ENCODE measurements at places on chromosomes 16 and 17.

- no peak for DNase-seq
Observed at GRCh38 chr16:87552772-87553573, 49.3 kb upstream of the JPH3 start.

DNA sequence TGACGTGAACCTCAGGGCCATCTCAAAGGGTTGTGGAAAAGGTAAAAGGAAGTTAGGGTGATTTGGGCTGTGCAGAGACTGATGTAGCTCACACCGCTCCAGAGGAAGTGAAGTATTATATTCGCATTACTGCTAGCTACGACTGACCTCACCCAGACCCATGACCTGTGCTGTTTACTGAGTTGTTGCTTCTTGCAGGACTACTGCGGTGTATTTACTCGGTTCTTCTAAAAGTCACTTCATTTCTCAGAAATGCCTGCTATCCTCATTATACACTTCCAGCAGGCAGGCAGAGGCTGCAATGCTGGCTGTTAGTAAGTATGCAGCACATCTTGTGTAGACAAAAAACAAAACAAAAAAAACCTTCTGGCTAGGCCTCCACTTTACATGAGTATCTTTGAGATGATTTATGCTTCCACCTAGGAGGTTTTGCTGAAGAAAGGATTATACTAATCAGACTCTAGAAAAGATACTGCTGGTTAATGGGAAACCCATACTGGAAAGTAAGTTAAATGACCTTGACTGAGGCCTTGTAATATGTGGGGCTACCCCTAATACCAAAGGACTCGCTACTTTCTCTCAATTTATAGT lies 76.0 kb downstream of the CREBBP start:
- no peak for DNase-seq

- no peak for DNase-seq
Observed at GRCh38 chr16:53840456-53840855, 136.5 kb downstream of the FTO start.

- DNase-seq: no peak
Observed at GRCh38 chr16:70608521-70608920, 37.8 kb upstream of the IL34 start.

DNA sequence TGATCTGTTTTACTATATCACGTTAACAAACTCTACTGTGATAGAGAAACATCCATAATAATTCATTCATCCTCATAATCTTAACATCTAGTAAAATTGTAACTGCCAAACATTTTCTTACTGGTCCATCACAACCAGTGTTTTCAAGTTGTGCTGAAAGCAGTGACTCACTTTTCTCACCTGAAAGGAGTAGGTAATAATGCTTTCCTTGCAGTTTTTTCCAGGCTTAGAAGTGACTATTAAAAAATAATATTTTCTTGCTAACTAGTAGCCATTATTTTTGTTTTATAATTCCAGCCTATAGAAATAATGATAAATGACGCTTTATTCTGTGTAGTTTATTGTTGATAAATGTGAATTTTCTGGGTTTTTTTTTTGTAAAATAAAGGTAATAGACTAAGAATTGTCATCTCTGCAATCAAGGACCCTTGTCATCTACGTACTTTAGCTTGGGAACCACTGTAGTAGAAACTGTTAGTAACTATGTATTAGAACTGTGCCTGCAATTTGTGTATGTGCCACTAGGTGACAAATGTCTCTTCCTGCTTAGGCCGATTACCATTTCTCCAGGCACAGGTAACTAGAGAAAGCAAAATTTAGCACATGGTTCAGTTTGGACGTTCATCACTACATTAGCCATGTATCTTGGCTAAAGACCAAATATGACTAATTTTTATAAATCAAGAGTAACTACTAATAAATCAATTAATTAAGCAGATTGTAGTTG lies 409.4 kb upstream of the ERCC4 start:
- no peak for DNase-seq

All from activated T-helper 1 cell treated with anti-CD3 and anti-CD28 coated beads, Interleukin-2, amount 50 U/mL, for 16 hours (primary cell).